Panc1 (cell line): ENCODE measurements at places on chromosomes 5 and 9.
A peak's percentile ranks its signal among the peaks of the same experiment; 100 is the strongest.

- DNase-seq: no peak
Observed at GRCh38 chr5:79547429-79547822, 33.5 kb upstream of the HOMER1 start.

- DNase-seq: no peak
Observed at GRCh38 chr5:166618526-166618925, 1672.9 kb upstream of the WWC1 start.

GRCh38 chr9:98972716-98973115, 29.0 kb downstream of the COL15A1 start:
- DNase-seq: no peak

DNA sequence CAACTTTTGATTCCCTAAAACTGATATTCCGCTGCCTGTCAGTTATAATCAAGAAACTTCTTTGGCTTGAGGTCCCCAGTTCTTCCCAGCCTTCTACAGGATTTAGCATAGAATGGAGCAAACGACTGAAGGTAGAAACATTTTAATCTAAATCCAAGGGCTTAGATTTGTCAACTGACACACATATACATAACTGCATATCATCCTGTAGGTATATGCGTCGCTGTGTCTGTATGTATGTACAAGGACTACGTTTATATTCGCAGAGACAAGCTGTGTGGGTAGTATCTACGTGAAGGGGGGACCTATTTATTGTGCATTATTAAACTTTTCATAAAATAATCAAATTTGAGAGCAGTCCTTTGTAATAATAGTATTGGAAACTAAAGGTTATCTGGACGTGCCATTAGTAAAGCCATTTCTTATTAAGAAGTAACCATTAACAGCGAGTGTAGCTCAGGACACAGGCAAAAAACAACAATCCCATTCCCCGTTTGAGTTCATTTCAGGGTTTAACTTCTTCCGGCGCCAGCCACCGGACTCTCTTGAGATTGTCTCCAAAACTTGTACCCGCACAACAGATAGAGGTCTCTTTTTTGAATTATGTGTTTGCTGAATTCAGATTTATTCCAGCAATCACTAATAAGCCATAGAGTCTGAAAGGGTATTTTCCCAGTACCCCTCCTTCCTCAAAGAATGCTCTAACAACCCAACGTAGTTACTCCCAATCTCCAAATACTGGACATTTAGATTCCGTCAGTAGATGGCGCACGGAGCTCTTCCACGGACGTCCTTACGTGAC, 2.1 kb upstream of the MLLT3 start:
- DNase-seq: peak; percentile 15

GRCh38 chr9:117691367-117691766, 12.8 kb upstream of the TLR4 start:
- DNase-seq: no peak

- no peak for DNase-seq
Observed at GRCh38 chr9:105051897-105052296, 123.9 kb upstream of the ABCA1 start.
